Stimulated activated CD4-positive, alpha-beta T cell treated with anti-CD3 and anti-CD28 coated beads, TNF-alpha, amount 100 ng/mL, for 48 hours (primary cell): ENCODE measurements at places on chromosomes 3 and 15.

- DNase-seq, result no peak
Measured at GRCh38 chr3:33145221-33145900, 31.5 kb downstream of the CRTAP start.

GRCh38 chr15:88275804-88276203 lies 19.3 kb upstream of the NTRK3 start:
- no peak for DNase-seq

DNA sequence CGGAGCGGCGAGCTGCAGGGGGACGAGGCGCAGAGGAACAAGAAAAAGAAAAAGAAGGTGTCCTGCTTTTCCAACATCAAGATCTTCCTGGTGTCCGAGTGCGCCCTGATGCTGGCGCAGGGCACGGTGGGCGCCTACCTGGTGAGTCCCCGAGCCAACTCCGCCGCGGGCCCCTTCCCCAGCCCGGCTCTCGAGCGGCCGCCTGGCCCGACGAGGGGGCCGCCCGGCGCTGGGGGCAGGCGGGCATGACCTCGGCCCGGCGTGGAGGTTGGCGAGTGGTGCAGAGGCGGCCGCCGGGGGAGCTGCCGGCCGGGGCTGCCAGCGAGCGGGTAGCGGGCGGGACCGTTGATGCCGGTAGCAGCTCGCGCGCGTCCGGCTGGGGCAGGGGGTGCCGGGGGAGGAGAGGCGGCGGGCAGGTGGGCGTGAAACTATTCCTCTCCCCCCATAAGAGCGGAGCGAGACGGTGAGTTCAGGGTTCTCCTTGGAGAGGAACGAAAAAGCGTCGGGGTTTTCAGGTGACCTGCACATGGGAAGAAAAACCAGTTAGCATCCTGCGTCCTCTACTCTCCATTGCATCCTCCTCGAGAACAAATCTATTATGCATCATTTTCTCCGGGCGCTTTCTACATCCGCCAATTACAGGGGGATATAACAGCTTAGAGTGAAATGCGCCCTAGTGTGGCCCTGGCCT lies 585 bp downstream of the SLCO3A1 start:
- DNase-seq, result no peak

GRCh38 chr15:77518458-77518857 lies 97.8 kb downstream of the HMG20A start:
- DNase-seq, result no peak

DNA sequence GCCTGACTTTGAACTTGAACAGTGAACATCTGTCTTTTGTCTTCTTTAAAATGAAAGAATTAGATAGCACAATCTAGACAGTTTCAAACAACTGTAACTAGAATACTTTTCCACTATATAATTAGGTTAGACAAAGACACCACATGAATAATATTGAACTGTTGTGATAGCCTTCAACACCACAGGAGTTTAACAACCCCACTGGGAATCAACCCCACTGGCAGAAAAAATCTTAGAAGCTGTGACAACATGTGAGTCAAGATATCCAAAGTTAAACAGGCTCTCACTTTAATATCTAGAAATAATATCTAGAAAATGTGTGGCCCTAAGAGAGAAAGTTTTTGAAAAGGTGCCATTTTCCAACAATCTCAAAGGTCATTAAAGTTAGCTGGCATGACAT lies 64.4 kb upstream of the PRICKLE2 start:
- DNase-seq, result no peak
